Activated T-cell treated with anti-CD3 and anti-CD28 coated beads for 1 hour (primary cell): ENCODE measurements at places on chromosomes 11 and 22.

DNA sequence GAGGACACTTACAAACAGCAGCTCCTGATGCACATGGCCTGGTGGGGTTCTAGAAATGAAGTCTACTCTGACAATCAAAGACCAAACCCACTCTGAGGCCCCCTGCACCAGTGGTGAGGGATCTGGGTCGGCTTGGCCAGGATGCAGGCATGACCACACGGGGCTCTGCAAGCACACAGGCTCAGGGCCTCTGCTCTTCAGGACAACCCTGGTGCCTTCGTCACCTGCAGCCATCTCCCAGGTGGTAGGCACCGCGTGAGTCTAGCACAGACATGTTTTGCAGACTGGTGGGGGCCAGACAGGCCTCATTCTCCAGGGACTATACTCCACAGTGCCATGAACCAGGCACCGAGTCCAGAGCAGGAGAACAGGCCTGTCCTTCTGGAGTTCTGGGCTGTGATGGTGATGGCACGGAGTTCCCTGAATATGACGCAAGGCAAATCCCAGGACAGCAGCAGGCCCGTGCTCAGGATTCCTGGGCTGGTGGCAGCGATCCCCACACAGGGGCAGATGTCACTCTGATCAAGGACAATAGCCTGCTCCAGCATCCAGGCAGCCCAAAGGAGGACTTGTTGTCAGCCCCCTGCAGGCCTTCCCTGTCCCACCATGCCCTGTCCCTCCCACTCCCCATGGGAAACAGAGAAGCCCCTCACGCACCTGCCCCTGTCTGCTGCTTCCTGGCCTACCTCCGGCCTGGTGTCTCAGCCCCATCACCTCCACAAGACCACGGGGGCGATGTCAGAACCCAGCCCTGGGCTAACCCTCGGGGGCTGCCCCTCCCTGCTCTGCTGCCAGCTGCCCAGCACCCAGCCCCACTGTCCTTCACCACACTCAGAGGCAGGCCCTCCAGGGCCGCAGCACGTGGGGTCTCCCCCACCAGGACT, 36.1 kb downstream of the GNB1L start:
- DNase-seq, result no peak

DNA sequence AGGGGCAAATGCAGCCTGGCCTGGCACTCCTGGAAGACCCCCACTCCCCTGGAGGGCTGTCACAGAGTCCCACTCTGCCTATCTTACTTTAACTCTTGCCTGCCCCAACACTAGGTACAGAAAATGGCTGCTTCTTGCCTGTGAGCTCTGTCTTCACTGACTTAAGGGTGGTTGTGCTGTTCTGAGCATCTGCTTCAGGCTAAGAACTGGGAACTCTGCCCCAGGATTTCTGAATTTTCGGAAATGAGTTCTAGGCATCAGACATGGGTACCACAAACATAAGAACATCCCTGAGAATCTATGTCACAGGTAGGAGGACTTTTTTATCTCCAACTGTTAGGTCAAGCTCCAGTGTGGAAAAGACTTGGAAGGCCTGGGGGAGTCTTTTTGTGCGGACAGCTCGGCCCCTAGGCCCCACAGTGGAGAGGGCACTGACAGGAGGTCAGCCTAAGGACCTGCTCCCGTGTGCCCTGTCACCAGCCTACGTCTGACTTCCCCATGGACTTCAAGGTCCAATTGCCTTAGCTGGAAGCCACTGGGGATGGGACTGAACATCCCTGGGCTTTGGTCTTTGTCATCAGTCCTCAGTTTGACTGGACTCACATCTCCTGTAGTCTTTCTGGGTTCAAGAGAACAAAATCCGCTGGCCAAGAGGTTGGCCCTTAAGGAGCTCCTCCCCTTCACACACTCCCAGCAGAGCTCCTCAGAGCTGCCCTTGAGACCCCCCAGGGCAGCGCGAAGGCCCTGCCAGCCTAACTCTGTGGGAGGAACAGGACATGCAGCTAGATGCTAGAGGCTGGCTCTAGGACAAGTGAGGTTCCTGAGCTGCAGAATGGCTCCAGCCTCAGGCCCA, 31.9 kb downstream of the PPP2R1B start:
- DNase-seq, result no peak

- no peak for DNase-seq
These were observed 8.5 kb downstream of the DENND6B start for GRCh38 chr22:50318356-50318697.

- DNase-seq, result no peak
These were observed 4.8 kb downstream of the TRIM3 start for GRCh38 chr11:6468712-6469495.

- DNase-seq, result no peak
These were observed 26.2 kb downstream of the FSHB start for GRCh38 chr11:30257058-30257457.

DNA sequence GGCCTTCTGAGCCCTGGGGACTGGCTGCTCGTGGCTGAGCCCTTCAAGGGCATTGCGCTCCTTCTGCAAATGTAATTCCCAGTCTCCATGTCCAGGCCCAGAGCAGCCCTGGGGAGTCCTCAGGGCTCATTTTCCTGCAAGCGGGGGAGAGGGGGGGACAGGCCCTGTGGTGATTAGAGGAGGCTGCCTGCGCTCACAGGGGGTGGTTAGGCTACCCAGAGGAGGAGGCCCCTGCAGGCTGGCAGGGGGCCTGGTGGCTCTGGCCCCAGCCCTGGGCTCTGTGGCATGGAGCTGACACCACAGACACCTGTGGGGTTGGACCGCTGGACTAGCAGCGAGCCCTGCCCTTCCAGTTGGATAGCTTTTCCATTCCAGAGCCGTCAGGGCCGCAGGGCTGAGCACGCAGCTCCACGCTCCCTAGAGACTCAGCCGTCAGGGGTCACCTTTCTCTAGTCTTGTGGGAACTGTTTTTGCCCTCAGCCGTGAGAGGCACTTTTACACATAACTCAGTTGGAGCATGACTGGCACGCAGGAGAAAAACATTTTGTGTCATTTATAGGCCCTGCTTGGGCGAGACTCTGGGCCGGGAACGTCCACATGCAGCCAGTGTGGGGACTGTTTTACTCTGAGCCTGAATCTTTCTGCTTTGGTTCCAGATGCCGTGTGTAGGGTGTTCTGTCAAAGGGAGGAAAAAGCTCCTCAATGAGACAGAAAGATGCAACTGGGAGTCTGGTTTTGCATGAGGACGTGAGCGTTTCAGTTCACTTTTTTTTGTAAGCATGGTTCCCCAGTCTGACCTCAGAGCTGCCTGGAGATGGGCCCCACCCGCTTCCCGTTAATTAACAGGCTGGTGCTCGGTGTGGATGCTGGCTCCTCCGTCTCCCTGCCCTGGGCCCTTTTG, 58.1 kb downstream of the LRP5 start:
- no peak for DNase-seq
